ENCODE measurements at places on chromosomes 5 and 9. TPM values are rescaled to one million over a fixed set of nuclear protein-coding genes. Genes with fewer than 3 reads are reported as not detected.
A peak's percentile ranks its signal among the peaks of the same experiment; 100 is the strongest.

The GRIA1 gene
- 22.5 TPM for total RNA-seq

The PCDHA1 gene
- under 0.01 TPM for total RNA-seq

The SELENOP gene
- 15.5 TPM for total RNA-seq

The HAVCR2 gene
- not detected for total RNA-seq

The PCDHGA4 gene
- total RNA-seq: 7.3 TPM

The PCDHGA7 gene
- 3.5 TPM for total RNA-seq

- DNase-seq: no peak
Measured at GRCh38 chr9:129317179-129318011, 139.3 kb upstream of the IER5L start.

DNA sequence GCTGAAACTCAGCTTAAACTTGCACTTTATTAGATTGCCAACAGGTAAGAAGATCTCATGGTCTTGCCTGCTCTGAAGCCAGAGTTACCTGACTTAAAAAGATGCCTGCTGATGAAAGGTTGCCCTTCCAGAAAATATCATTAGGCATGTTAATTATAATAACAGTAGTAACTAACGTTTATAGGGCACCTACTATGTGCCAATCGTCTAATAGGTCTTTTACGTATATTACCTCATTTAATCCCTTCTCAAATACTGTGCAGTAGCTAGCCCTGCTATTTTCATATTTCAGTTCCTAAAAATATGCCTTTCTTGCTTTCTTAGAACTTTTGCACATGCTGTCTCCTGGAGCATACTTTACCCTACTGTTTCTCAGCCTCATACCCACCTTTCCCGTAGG lies 40.1 kb downstream of the TGFBR1 start:
- no peak for DNase-seq

DNA sequence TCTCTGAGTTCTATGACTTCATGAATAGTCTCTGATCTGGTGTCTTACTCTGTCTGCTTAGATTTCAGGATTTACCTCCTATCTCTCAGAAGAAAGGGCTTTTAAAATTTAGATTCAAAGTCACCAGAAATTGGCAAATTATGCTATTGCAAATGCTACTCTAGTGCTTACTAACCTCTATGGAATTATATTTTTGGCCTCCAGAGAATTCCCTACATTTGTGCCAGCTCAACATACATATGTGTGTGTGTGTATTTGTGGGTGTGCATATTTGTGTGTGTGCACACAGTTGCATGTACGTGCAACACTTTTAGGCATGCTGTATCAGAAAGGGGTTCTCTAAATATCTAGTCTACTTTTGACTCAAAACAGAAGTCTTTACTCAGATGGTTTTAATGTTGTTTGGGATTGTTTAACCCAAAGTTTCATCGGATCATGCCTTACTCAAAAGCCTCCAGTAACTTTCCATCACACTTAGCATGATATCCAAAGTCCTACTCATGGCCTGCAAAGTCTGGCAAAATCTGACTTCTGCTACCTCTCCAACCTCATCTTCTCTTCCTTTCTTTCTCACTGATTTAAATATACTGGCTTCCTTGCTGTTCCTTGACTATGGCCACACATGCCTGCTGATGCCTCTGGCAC lies 147.6 kb upstream of the NR3C1 start:
- no peak for DNase-seq

GRCh38 chr9:110802416-110803035 lies 133.9 kb downstream of the MUSK start:
- DNase-seq: peak; percentile 43

- DNase-seq: no peak
Measured at GRCh38 chr5:118379470-118379869, 608.9 kb downstream of the DTWD2 start.

GRCh38 chr9:88179062-88179521 lies 40.8 kb upstream of the SPATA31C2 start:
- no peak for DNase-seq

DNA sequence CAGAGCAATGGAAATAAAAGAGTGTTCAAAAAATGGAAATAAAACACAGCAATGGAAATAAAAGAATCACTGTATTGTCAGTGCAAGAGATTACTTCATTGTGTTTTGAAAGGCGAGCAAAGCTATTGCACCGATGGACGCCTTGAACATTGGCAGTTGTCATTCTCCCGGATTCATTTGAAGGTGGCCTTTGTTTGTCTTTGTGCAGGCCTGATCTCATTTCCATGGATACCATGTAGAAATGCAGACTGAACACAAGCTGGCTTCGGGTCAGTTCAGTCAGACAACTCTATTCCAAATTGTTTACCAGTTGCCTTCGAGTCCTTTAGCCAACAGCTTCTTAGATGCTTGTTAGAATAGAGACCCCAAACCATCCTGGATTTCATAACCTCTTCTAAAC lies 8.3 kb downstream of the ITGA2 start:
- DNase-seq: no peak

DNA sequence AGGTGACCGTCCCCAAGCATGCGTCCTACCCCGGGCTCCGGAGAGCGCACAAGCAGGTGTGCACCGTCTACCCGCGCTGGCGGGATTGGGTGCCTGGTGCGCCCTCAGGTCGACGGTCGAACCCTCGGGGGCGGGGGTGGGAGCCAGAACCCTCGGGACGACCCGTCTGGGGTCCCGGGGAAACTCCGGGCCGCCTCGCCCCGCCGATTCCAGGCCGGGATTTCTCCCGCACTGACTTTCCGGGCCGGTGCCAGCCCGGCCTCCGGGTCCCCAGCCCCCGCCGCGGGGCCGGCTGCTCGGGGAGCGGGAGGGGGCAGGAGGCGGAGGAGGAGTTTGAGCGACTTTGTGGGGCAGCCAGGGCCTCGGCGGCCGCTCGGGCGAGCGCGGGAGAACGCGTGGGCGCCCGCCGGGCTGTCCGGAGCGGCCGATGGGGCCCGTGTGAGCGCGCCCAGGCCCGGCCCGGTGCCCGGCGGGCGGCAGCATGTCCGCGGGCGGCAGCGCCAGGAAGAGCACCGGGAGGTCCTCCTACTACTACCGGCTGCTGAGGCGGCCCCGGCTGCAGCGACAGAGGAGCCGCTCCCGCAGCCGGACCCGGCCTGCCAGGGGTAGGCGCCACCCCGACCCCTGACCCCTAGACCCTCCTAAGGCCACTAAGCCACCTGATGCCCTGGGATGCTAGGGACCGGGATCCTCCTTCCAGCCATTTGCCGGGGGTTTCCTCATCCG lies at the start of gene DAB2IP:
Gene DAB2IP (plus strand): TSS at position 340 of the 726 bp plus-strand sequence. CDS start 142 bp downstream, at position 482.
- DNase-seq: peak; percentile 34

- no peak for DNase-seq
Measured at GRCh38 chr5:135880278-135880677, 15.4 kb downstream of the IL9 start.

DNA sequence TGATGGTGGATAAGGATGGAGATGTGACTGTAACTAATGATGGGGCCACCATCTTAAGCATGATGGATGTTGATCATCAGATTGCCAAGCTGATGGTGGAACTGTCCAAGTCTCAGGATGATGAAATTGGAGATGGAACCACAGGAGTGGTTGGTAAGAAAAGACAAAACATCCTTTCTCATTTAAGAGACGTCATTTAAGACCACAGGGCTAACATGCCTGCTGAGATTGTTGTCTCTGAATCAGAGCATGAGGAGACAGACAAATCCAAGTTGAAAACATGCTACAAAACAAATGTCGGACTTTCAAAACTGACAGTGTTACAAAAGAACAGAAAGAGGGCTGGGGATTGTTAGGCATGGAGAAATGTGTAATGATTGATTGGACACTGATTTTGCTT lies 4.6 kb downstream of the CCT5 start:
- DNase-seq: no peak

DNA sequence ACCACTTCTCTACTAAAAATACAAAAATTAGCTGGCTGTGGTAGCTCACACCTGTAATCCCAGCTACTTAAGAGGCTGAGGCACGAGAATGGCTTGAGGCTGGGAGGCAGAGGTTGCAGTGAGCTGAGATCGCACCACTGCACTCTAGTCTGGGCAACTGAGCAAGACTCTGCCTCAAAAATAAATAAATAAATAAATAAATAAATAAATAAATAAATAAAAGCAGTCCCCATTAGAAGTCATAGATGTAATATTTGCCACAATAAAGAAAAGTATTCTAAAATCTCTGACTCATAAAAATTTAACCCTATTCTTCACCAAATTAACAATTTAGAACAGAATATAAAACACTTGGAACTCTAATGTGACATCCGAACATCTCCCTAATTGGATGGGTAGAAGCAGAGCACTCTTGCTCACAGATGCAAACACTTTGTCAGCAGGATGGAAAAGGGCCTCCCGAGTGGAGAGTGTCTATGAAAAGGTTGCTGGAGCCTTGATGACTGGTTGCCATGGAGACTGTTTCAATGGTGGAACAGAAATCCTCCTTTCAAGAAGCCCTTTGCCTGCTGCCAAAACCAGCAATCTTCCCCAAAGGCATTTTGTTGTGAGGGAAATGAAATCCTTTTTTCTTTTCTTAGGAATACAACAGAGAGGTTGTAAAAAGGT lies 38.9 kb upstream of the TRAF1 start:
- DNase-seq: no peak

GRCh38 chr9:33791117-33791516 lies 4.2 kb upstream of the PRSS3 start:
- DNase-seq: peak; percentile 41

- DNase-seq: no peak
Measured at GRCh38 chr5:39691993-39692392, 267.2 kb upstream of the DAB2 start.

DNA sequence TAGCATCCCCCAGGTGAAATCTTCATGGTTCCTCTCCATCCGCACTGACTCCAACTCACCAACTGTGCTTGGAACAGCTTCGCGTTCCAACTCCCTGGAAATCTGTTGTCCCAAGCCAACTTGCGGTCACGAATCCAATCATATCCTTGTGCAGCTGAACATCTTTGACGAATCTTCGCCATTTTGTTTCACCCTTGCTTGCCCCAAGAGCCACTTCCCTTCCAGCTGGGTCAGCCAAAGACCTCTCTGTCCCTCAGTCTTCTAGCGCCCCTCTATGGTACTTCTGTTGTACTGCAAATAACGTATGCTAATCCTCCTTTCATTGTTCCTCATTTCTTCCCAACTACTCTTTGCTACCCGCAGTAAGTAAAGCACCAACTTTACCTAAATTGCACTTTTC lies 61.0 kb upstream of the TARS1 start:
- peak; percentile 32 for DNase-seq

DNA sequence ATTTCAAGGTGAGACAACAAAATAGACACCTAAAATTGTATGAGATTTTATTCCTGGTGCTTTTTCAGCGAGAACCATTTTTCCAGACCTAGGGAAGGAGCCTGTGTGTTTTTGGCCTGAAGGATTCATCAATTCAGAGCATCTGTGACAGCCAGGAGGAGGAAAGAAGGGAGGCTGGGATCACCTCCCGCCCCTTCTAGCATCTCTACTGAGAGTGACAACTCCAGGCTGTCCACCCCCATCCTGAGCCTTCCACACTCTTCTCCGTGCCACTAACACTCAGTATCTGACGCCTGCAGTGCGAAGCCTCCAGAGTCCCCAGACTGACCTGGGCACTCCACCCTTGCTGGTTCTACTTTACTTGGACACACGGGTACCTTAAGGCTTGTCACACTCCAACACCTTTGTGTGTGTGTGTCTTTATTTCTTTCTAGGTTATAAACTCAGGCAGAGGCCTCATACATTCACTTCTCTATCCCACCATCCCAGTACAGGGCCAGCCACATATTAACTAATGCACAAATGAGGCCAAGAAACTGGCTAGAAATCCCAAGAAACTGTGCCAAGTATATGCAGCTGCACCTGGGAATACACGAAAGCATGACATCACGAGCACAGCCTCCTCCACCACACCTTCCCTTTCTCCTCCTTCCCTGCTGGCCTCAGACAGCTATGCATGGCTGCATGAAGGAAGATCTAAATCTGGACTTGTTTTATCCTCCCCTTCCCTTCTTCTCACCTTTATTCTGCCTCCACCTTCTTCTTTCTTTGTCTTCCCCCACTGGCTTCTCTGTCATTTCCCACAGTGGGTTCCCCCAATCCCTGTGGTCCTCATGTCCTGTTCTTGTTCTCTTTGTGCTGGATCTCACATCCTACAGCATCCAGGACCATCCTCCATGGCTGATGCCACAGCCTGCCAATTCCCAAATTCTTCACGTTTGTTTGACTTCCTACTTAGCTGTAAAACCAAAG lies 16.0 kb downstream of the S1PR3 start:
- no peak for DNase-seq

- no peak for DNase-seq
Measured at GRCh38 chr5:116554764-116555163, 19.9 kb downstream of the SEMA6A start.

DNA sequence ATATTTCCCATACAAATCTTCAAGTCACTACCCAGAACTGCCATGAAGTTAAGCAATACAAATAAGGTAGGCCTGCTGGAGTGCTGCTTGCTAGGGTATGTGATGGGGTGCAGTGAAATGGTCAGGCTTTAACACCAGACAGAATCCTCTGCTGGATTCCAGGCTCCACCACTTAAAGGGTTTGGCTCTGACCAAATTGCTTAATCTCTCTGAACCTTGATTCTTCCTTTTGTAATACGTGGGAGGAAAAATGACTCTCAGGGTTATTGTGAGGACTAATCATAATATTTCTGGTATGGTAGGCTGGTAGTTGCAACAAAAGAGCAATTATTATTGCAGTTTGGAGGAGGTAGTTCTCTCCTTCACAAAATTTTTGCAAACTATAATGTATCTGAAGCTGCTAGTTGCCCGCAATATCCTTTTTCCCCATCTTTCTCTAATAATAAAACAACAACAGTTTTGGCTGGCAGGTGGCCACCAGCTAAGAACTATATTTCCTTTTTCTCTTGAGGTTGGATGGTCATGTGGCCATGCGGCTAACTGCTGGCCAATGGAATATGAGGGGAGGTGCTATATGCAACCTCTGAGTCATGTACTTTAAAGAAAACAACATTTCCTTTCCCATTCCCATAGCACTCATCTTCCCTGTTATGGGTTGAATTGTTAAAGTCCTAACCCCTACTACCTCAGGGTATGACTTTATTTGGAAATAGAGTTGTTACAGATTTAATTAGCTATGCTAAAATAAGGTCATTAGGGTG lies 44.1 kb downstream of the CCL28 start:
- DNase-seq: peak; percentile 18

DNA sequence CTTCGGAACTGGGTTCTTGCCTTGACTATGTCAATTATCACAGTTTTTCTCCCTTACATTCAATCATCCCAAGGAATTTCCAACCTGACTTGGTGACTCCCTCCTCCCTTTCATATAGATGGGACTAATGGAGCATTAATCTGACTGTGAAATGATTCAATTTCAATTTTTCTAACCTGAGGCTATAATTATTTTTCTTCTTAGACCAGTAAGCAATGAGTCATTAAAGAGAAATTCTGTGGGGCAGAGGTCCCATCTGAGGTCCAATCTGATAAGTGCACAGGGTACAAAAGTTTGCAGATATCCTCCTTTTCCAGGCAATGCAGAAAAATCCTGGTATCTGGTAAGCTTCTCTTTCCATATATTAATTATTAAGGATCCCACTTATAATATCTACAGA lies 18.9 kb downstream of the PDE4D start:
- no peak for DNase-seq

All from fibroblast of villous mesenchyme (primary cell).